ENCODE measurements at places on chromosomes 7 and 10.

DNA sequence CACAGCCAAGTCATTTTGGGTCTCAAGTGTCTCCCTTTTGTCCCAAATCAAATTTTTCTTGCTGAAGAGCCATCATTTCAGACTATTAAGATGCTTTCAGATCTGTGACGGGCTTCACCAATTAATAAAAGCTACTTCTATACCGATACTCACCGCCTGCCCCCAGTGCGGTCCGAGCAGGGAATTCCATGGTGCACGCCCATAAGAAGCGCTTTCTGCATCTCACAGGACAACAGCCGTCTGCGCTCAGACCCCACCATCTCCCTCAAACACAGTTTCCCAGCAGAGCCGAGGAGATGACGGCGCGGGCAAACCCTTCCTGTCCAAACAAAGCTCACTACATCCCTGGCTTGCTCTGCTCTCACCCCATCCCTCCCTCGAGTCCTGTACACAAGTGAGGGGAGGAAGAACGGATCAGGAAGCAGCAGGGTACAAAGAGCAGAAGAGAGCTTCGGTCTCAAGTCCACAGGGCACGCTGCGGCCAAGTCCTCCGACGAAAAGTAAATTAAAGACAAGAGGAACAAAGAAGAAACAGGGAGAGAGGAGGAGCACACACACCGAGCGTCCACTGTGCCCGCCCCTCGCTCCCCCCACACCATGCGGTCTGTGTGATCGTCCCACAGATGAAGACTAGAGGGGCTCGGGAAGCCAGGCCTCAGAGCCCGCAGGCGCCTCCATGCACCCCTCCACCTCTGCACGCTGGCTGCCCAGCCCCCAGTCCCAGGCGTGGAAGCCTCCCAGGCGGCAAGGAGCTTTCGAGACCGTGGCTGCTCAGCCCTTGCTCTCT is 121.9 kb downstream of the MAD1L1 start:
- DNase-seq: peak; percentile 23

- DNase-seq: peak; percentile 73
Measured at GRCh38 chr10:17257466-17258321, 29.7 kb downstream of the VIM start.

DNA sequence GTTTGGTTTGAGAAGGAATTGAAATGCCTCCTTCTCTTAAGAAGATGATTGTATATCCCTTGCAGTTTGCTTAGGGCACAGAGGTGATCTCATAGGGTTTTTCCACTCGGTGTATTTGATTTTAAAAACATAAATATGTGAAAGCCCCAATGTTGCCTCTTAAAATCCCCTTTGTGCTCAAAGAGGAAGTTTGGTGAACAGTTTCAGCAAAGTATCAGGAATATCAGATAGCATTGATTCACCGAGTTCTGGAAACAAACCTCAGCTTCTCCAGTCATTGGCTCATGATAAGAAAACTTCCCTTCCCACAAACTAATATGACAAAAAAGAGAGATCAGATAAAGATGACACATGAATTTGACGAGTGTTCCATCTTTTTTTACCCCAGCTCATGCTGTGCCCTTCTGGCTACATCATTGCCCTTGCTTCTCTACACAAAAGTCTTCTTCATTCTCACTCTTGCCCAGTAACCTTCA is 20.1 kb upstream of the SMNDC1 start:
- no peak for DNase-seq

DNA sequence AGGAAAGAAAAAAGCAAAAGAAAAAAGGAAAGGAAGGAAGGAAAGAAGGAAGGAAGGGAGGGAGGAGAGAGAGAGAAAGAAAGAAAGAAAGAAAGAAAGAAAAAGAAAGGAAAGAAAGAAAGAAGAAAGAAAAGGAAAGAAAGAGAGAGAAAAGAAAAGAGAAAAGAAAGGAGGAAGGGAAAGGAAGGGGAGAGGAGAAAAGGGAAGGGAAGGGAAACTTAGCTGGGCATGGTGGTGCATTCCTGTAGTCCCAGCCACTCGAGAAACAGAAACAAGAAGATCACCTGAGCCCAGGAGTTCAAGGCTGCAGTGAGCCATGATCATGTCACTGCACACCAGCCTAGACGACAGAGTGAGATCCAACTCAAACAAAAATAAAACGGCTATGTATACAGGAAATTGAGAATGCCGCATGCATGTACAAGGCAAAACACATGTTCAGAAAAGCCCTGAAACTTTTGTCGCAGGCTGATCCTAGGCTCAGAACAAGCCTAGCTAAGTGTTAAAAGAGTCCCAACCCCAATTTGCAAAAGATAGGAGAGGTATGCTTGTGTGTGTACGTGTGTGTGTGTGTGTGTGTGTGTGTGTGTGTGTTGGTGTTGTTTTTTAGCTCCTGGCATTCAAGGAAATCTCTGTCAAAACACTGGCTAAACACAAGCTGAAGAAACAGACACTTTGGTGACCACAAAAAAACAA is 6.6 kb upstream of the NPC1L1 start:
- DNase-seq: peak; percentile 48

- DNase-seq: no peak
Measured at GRCh38 chr10:90945491-90946070, 24.7 kb upstream of the ANKRD1 start.

DNA sequence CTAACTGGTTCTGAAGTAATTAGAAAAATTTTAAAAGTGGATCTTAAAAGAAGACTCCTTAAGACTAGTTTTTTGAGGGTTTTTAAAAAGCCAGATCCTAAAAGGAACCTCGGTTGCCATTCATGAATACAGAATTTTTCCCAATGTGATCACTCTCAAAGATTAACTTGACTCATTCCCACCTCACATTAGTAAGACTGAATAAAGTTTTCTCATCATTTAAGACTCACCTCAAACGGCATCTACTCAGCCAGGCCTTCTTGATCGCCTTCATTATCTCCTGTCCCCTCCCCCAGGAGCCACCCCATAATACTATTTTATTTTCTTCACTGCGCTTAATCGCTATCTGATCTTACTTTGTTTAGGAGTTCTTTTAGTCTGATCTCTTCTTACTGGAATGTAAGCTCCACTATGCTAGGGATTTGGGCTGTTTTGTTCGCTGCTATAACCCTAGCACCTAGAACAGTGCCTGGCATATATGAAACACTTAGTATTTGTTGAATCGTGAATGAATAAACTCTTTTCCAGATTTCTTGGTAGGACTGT is 55.9 kb upstream of the PCGF5 start:
- peak; percentile 5 for DNase-seq

DNA sequence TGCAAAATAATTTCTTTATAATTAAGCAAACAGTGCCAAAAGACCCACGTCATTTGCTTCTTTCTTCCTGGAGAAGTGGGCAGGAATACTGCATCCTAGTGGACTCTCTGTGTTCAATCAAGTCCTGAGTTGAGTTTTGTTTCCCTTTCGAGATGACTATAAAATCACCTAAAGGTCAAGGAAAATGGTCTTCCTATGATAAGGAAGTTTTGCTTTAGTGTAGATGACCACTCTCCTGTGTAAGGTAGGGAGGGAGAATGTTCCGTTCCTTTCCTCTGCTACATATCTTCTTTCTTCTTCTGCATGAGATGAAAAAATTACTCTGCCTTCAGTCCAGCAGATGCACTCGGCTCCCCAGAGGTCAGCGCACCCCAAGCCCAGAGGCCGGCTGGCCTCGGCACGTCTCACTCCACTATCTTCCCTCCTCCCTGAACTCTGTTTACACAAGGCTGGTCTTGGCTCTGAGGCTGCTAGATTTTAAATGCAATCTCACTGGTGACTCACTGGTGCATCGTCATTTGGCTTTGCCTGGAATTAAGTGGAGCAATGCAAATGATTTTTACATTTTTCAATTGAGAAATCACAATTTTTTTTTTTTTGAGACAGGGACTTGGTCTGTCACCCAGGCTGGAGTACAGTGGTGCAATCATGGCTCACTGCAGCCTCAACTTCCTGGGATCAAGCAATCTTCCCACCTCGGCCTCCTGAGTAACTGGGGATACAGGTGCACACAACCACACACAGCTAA is 18.6 kb upstream of the VDAC2 start:
- DNase-seq: peak; percentile 89

GRCh38 chr7:88346357-88346756 is 39.7 kb upstream of the STEAP4 start:
- DNase-seq: no peak

DNA sequence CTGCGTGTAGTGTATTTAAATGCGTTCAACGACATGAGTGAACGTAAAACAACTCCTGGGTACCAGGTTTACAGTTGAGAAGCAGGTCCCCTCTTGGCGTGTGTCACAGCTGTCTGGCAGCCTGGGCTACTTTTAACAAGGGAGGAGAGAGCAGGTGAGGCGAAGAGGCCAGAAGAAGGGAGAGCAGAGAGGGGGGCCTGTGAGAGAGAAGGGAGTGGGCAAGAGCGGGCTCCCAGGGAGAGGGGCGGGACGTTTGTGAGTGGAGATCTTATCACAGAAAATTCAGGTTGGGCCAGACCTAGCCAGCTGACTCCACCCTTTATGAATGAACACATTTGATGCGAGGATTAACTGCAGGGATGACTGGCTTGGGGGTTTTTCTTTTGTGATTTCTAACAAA is 154.0 kb downstream of the CAMK1D start:
- no peak for DNase-seq

DNA sequence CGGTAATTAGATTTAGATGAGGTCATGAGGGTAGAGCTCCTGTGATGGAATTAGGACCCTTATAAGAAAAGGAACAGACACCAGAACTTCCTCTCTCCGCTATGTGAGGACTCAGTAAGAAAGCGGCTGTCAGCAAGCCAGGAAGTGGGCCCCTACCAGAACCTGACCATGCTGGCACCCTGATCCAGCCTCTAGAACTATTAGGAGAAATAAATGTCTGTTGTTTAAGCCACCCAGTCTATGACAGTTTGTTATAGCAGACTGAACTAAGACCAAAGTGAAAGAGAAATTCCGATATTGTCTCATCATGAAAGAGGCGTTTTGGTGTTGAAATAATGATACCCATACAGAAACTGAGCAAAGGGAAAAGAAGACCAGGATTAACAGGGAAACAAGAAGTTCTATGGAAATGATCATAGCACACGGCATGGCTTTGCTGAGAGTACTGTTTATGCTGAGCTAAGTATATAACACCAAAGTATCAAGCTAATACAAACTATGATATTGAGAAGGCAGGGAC is 9.2 kb downstream of the CLEC2L start:
- no peak for DNase-seq

GRCh38 chr7:41051062-41051461 is 651.8 kb downstream of the INHBA start:
- DNase-seq: no peak

DNA sequence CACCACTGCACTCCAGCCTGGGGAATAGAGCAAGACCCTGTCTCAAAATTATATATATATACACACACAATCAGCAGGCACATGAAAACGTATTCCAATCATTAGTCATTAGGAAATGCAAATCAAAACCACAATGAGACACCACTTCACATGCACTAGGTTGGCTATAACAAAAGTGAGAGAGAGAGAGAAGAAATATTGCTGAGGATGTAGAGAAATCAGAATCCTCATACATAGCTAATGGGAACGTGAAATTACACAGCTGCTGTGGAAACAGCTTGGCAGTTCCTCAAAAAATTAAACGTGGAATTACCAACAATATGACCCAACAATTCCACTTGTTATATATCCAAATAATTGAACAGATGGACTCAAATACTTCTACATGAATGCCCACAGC is 43.3 kb upstream of the CNNM1 start:
- DNase-seq: no peak

DNA sequence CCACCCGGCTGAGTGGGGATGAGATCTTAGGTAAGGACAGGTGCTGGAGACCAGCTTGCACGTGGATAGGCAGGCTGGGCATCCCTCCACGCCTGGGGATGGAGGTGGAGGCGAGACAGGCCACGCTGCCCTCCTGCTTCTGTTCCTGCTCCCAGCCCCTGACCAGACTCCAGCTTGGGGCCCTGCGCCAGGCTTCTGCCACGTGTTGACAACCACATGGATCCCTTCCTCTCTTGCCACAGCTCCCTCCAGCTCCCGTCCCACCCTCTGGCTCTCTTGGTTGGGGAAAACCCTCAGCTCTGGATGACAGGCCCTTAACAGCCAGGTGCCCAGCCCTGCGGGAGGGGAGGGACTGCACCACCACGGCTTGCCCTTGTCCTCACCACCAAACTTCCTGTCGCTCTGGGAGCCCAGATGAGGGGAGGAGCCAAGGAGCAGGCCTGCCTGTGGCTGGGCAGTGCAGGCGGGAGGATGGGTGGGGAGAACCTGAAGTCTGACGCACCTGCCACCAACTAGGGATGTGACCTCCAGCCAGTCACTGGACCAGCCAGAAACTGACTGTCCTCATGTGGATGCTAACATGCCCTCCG is 36.0 kb downstream of the KCNH2 start:
- DNase-seq: no peak

GRCh38 chr7:539731-540411 is 20.2 kb upstream of the PDGFA start:
- no peak for DNase-seq

DNA sequence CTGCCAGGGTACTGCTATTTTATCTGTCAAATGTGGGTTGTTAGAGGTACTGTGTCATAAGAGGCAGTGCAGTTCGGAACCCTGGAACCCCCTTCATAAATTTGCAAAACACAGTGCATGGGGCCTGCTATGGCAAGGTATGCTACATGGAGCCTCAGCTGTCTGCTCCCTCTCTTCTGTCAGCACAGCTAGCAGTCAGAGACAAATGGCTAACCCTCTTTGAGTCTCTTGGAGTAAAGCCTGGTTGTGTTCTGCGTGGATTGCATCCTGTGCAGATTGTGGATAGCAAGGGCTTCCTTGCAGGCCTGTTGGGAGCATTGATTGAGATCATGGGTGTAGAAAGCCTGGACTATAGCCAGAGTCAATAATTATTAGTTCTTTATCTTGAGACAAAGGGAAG is 397.8 kb downstream of the AUTS2 start:
- DNase-seq: no peak

GRCh38 chr10:73338801-73339368 is 19.8 kb downstream of the CFAP70 start:
- no peak for DNase-seq

DNA sequence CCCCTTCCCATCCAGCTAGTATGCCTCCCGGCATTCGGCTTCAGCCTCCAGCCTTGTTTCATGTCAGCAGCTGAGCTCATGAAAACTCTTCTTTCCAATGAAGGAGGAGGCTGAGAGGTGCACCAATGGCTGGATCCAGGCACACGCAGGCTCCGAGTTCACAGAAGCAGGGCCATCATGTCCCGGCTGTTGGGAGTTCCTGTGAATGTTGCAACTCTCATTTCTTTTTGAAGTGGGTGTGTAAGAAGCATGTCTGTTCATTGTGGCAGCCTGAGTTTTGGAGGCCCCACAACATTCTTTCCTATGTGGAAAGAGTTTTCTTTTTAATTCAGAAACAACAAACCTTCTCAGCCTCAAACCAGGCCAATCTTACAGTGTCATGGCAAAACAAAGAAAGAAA is 89.7 kb downstream of the PTPRE start:
- DNase-seq: no peak

DNA sequence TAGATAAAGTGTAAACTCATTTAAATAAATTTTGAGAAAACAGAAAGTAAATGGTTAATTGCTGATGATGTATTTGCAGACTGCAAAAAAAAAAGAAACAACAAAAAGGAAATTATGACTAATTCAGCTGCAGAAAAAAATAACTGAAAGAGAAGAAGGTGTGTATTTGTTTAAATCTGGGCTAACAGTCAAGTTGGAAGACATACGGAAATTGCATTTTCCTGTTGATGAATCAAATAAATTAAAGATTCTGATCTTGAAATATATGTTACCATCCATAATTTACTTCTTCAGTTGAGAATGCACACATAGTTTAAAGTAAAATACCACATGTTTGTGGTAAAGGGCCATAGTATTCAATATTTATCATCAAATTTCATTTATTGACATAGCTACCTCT is 19.3 kb upstream of the ING3 start:
- no peak for DNase-seq
